ENCODE measurements at places on chromosomes 3 and 15. TPM values are rescaled to one million over a fixed set of nuclear protein-coding genes. Genes with fewer than 3 reads are reported as not detected.

DNA sequence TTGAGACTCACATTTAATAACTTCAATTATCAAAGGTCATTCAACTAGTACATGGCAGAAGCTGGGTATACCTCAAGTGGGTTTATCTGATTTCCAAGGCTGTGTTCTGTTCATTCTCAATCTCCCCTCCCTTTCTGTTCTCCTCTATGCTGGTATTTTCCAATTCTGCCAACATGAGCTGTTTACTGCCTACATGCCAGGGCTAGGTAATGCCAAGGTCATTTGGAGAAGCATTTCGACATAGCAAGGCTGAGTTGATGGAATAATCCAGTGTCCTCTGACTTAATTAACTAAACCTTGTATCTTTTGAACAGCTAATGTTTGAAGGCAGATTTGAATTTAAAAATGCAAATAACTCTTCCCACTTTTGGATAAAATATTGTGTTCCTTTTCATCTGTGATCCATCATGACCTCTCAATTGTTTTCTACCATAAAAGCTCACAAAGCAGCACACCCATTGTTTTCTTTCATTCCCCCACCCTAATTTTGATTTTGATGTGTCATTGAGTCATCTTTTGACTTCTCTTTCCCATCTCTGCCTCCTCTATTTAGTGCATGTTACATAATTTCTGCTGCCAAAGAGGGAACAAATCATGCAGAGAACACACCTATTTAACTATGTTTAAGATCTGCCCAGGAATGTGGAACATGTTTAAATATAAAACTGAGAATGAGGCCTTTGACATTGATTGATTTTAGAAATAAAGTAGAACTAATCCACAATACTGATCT, 308.8 kb upstream of the NR2E3 start:
- no peak for DNase-seq

DNA sequence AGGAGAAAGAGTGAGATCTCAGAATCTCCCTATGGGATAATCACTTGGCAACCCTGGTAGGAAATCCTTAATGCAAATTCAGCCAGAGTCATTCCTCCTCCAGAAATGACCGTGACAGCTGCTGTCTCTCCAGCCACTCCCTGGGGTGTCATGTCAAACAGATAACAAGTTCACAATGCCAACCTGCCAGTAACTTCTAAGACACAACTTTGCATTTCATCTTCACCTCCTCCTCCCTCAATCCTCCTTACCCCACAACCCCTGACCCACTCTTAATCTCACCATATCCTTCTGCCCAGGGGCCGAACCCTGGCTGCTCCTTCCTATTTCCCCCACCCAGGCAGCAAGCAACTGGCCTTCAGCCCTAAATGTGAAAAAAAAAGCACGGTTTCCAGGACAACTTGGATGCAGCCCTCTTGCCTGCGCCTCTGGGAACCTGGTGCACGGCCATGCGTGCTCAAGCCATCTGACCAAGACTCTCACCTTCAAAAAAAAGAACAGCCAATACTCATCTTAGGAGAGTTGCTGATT, 166.0 kb downstream of the NTRK3 start:
- DNase-seq = no peak

- no peak for DNase-seq
These were observed 31.2 kb downstream of the IQGAP1 start for GRCh38 chr15:90419206-90419605.

DNA sequence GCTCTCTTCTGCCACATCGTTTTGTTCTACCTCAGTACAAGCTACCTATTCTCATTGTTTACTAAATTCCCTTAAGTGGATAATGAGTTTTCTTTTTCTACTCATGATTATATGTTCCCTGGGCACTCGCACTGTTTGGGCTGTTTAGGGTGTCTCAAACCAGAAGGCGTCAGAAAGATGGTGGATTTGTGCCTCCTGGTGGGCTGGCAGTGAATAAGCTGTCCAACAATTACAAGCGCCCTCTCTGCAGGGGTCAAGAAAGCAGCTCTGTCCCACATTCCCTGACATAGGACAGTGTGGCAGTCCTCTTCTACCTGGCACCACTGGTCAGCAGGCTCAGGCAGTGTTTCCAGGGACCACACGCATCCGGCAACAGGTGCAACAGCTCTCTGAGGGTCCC, 173.4 kb upstream of the PPP2R3A start:
- DNase-seq = no peak

DNA sequence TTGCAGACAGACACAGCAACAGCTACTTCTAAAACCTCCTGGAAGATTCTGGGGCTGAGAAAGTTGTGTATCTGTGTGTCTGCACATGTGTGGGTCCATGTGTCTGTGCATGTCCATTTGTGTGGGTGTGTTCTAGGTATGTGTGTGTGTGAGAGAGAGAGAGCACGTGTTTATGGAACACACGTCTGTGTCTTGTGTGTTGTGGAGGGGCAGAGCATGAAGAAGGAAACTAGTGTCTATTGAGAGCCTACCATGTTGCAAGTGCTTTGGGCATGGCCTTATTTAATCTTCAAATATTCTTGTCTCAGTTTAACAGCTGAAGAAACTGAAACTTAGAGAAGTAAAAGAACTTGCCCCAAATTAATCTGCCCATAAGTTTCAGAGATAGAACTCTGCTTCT, 327.5 kb downstream of the UACA start:
- DNase-seq = no peak

DNA sequence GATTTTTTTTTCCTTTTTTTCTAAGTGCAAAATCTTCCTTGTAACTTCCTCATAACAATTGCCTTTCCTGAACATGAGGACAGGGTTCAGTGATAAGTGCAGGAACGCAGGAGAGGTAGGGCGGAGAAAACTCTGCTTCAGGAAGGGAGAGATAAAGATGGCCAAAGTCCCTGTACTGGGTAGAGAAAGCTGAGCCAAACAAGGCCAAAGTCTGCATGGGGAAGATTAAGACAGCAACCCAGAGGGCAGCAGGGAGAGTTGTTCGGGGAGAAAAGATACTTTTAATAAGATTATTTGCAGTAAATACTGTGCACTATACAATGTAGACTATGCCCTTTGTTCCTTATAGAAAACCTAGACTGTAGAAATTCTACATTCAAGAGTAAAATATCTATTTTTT, 55.4 kb upstream of the LRRFIP2 start:
- DNase-seq = no peak

FBLN2 gene
- 35.2 TPM for total RNA-seq

GPR27 gene
- total RNA-seq = 10.8 TPM

SEMA7A gene
- 12.3 TPM for total RNA-seq

ACOX2 gene
- total RNA-seq = 33.3 TPM

PARP15 gene
- 0.55 TPM for total RNA-seq

CD86 gene
- total RNA-seq = 10.9 TPM

CHRFAM7A gene
- 9.0 TPM for total RNA-seq
